Spleen (tissue), 13 donors: ENCODE measurements at places on chromosomes 4 and X. TPM values are rescaled to one million over a fixed set of nuclear protein-coding genes. Genes with fewer than 3 reads are reported as not detected.

Gene MAGEB2
- total RNA-seq, result not detected

Gene ANXA10
- not detected for total RNA-seq

DNA sequence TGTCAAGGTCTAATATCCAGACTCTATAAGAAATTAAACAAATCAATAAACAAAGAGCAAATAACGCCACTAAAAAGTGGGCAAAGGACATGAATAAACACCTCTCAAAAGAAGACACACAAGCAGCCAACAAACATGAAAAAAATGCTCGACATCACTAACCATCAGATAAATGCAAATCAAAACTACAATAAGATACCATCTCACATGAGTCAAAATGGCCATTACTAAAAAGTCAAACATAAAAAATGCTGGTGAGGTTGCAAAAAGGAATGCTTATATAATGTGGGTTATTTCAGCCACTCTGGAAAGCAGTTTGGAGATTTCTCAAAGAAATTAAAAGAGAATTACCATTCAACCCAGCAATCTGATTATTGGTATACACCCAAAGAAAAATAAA, 481.1 kb downstream of the STPG2 start:
- DNase-seq, result no peak

DNA sequence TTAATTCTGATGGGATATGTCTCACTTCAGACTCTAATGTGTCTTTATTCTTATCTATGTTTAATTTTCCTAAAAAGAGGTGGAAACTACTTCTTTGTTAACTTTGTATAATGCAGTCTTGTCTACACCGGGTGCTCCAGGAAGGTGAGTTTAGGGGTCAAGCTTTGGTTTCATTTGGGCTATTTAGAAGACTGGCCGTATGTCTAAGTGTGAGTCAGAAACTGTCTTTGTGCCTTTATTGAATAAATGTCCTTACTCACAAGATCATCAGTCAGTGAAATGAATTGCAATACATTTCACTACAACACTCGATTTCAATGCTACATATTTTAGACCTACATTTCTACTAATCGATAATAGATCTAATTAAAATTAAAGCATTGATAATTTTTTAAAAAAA, 56.2 kb downstream of the PROM1 start:
- DNase-seq, result no peak

DNA sequence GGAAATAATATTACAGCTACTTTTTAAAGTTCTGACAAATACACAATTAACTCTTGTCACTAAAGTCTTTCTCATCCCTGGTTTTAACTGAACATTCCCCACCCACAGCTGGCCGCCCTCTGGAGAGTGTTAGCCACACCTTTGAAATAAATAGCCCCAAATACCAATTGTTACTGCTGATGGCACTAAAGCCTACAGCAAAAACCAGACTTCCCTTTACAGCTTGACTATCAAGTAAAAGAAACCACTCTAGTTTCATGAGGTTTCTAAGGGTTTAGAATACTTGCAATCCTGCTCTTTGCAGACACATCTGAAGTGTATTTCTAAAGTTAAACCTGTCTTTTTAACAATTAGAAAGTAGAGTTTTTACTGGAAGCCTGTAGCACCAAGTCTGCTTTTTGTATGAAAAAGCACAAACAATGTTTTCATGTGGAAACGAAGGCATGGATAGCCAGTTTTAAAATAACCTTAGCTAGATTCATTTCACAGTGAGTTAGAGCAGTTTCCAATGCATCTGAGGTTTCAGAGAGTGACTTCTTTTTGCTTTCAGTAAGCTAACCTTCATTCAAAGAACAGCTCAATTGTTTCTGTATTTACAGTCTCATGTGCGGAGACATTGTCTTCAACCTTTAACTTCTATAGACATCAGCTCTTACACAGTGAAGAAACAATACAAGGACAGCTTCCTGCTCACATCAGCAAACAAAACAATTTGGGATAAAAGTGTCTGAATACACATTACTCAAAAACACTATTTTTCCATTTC, 164.8 kb upstream of the VEGFC start:
- no peak for DNase-seq

DNA sequence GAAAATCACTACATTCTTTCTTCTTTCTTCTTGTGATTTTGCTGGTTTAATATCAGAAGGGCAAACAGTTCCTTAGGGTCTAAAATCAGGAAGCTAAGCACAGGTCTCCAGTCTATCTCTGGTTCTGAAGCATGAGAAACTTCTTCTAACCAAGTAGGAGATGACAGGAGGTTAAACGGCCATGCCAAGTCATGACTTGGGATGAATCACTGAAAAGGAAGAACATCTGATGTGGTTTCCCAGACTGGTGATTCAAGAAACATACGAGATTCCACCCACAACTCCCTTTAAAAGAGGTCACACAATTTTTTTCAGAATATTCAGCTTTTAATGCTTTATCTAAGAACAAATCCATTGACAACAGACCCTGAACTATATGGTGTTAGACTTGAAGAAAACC, 684.0 kb upstream of the PRKX start:
- DNase-seq, result no peak

- DNase-seq, result no peak
Observed at GRCh38 chr4:80036949-80037685, 35.9 kb downstream of the ANTXR2 start.

DNA sequence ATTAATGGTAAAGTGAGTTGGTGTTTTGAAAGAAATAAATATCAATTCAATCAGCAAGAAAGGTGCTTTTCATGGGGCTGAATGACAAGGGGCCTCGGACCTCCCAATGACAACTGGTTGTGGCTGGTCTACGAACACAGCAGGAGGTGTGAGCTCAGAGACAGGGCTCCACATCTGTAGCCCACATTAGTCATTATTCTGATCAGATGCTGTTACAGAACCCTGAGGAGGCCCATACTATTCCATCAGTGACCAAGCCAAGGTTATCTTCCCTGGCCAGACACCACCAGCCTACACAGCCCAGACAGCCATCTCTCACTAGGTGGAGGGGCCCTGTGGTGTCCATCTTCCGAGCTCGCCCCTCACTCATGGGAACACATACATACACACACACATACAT, 168.8 kb downstream of the SH3KBP1 start:
- DNase-seq, result no peak

DNA sequence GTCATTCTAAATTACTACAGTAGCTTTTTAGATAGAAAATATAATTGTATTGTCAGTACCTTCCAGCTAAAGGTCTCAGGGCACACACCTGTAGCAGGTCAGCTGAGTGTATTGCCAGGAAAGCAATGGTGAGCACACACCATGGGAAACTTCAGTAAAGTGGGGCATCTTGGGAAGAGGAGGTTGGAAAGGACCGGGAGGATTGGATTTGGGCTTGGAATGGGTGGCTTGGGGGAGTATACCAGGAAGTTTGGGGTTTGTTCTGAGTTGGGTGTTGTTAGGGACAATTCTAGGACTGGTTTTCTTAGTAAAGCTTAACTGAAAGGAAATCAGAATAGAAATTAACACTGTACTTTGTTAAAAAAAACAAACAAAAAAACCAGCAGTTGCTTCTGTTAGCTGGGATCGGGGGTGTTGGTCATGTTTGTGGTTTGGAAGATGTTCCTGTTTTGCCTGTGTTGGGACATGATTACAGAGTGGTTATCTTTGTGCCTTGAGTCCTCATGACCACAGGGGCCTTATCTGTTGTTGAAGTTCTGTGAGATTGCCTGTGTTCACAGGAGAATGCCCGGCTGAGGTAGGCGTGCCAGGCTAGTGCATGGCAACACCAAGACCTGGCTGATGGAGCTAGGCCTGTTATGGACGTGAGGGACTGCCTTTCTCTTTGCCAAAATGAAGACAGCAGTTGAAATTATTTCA, 35.1 kb downstream of the PRIMPOL start:
- no peak for DNase-seq
